Keratinocyte (primary cell): ENCODE measurements at places on chromosomes 2 and 18. TPM values are rescaled to one million over a fixed set of nuclear protein-coding genes. Genes with fewer than 3 reads are reported as not detected.

The SCN2A gene
- 0.27 to 1.0 TPM (median 0.91 TPM) in 3 replicates for polyA plus RNA-seq

GRCh38 chr2:136377423-136378382, 259.8 kb upstream of the CXCR4 start:
- no peak for DNase-seq

The SFT2D3 gene
- 1.8 to 2.4 TPM (median 2.3 TPM) in 3 replicates for polyA plus RNA-seq

DNA sequence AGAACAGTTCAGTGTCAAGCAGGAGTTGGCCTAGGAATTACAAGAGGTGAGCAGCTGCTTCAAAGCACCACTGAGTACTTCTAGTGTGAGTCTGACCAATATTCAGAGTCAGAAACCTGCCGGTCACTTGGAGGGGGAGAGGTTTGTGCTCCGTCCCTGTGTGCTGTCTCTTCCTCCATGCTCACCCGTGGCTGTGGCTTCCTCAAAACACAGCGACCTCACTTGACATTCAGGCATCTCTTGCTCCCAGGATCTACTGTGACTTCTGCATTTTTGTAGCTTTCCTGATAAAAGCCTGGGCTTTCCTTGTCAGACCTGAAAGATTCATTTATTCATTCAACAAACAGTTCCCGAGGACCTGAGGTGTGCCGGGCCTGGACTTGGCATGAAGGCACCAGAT, 32.9 kb downstream of the TPRKB start:
- DNase-seq, result no peak

DNA sequence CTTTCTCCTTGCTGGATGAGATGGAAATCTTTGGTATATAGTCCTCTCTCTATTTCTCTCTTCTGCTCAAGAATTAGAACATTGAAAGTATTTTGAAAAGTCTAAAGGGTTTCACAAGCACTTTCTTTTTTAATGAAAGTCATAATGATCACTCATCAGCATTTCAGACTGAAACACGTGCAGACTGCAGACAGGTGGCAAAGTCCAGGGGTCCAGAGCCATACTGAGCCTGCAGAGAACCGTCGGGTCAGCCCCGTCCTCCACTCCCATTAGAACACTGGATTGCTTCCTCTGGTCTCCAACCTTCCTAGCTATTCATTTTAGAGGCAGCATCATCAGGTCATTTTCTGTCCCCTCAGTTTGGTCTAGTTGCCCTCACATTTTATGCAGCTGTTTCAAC, 3.1 kb downstream of the TMEM247 start:
- no peak for DNase-seq

GRCh38 chr2:44295633-44296359, 20.5 kb downstream of the SLC3A1 start:
- DNase-seq, result no peak

GRCh38 chr2:143468341-143468888, 339.2 kb downstream of the ARHGAP15 start:
- no peak for DNase-seq
